ENCODE measurements at places on chromosomes 4 and X. TPM values are rescaled to one million over a fixed set of nuclear protein-coding genes. Genes with fewer than 3 reads are reported as not detected.
A peak's percentile ranks its signal among the peaks of the same experiment; 100 is the strongest.

The CFAP99 gene
- not detected for total RNA-seq

GRCh38 chr4:109294006-109294405 lies 8.5 kb downstream of the COL25A1 start:
- DNase-seq: no peak

DNA sequence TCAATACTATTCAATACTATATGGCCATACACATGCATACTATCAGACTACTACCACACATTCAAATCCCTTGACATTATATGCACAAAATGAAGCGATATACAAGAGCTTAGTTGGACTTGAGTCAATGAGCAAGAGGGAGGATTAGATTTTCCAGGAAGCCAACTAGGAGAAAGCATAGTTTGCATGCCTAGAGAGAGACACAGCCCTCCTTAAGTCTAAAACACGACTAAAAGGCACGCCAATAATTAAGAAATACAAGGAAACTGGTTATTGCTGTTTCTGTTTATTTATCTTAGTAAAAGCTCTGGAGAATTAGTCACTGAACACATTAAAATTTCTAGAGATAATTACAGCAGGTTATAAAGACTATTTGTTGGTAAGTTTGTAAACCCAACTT lies 21.8 kb downstream of the MBNL3 start:
- DNase-seq: peak; percentile 37

GRCh38 chr4:151555151-151555945 lies 146.4 kb downstream of the FHIP1A start:
- DNase-seq: no peak

DNA sequence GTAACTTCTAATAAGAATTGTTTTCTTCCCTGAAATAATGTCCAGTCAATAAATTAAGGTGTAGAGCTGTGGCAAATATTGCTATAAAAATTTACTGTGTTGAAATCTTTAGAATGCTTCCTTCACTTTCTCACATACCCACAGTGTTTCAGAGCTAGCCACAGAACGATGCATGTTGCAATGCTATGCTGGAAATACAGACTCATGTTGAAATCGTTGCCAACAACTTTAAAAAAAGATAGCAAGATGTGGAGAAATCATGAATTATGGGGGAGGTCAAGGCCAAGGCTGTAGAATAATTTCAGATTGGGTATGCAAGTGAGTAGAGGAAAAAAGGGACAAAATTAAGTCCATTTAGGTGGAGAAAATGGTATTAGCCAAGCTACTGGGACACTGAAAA lies 204.8 kb downstream of the VEGFC start:
- no peak for DNase-seq

DNA sequence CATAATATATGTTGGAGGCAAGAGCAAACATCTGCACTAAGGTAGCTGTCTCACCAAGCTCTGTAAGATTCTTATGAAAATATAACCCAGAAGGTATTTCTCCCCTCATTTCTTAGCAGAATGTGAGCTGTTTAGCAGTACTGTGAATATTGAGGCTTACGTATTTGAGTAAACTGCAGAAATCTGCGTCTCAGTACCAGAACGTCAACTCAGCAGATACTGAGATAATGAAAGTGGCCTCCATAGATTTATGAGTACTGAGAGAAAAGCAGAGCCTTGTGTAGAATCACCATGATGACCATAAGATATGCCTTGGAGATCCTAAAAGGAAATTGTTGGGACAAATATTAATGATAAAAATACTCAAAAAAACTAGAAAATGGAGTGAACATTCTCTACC lies 296.7 kb upstream of the TECRL start:
- no peak for DNase-seq

The ZNF674 gene
- 2.9 TPM for total RNA-seq

- no peak for DNase-seq
Measured at GRCh38 chr4:25938366-25938765, 24.3 kb downstream of the SMIM20 start.

DNA sequence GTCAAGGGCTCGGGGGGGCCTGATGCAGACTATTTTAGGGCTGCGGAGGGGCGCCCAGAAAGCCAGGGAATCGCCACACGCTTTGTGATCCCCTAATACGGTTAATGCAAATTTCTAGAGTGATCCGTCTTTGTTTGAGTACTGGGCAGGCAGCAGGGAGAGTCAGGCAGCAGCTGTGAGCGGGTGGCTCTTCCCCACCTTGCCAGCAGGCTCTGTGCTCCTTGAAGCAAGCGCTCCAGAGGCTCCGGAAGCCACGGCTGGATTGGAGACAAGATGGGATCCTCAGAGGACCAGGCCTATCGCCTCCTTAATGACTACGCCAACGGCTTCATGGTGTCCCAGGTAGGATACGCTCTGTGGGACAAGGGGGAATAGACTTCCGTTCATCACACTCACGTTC lies at the start of gene ASMT:
ASMT (plus strand) TSS at position 133 of the 400 bp plus-strand sequence; CDS start at position 274, 141 bp downstream.
- no peak for DNase-seq

GRCh38 chrX:72349190-72349589 lies 43.5 kb upstream of the CITED1 start:
- DNase-seq: no peak

GRCh38 chr4:5079581-5079980 lies 28.3 kb downstream of the STK32B start:
- DNase-seq: no peak
